ENCODE measurements at places on chromosomes 13 and 19.

DNA sequence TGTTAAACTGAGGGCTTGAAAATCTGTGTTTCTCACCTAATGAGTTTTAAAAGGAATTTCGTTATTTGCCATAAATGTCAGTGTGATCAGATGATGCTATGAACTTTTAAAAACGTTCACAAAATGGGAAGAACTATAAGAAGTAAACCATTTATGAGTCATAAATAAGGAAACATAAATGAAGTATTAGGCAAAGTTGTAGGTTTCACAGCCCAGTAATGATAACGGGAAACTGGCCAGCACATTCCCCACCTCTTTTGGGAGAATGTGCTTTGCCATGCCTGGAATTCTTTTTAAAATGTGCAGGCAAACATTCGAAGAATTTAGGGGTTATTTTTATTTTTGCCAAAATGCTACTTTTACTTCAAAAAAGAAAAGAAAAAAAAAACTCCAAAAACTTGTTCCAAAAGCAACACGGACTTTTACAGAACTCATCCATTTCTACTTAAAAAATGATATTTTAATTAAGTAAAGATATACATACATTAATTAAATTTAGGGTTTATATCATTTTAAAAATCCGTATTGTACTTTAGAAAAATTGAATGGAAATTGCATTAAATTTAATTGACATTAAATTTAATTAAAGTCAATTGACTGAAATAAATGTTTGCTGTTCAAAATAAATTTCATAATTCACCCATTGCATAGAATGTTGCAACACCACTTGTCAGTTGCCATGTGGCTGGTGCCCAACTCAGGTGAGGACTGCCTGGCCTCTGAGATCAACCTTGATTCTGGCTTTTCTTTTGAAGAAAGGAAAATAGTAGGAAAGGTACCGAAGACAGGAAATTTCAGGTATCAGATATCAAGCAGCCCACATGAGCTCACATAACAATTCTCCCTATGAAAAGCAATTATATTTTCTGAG, 1198.5 kb downstream of the EFNB2 start:
- no peak for DNase-seq

GRCh38 chr19:48158210-48158790, 11.8 kb downstream of the LIG1 start:
- no peak for DNase-seq

GRCh38 chr13:36133950-36134626, 2.9 kb upstream of the DCLK1 start:
- DNase-seq, result no peak

DNA sequence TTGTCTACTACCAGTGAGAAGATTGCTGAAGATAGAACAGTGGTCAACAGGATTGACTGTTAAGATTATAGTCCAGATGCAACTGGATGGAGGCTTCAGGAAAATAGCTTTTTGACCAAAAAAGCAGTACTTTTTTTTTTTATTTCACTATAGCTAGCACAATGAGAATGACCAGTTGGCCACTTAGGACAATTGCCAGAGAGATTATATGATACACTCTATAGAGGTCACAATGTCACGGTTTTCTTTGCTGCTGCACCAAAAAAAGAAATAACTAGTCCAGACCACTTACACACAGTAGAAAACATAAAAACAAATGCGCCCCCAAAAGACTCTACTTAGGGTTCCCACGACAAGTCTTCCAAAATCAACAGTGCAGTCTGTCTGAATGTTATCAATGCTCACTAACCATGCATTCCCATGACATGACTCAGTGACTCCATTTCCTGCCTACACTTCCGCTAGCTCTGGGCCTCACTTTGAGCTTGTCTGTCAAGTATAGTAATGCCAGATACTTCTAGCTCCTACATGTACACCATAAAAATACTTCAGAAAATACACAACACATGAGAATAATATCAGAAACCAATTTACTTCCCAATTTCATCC, 209.1 kb upstream of the STARD13 start:
- no peak for DNase-seq

DNA sequence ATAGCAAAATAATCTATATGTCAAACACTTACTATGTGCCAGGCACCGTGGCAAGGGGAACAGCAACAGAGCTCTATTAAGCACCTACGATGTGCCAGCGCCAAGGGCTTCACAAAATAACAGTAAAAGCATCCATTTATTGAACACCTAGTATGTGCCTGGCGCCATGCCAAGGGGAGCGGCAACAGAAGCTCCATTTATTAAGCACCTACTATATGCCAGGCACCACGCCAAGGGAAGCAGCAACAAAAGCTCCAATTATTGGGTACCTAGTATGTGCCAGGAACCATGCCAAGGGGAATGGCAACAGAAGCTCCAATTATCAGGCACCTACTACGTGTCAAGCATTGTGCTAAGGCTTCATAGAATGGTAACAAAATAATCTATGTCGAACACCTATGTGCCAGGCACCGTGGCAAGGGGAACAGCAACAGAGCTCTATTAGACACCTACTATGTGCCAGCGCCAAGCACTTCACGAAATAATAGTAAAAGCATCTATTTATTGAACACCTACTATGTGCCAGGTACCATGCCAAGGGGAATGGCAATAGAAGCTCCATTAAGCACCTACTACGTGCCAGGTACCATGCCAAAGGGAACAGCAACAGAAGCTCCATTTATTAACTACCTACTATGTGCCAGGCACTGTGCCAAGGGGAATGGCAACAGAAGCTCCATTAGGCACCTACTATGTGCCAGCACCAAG, 107.7 kb downstream of the PTPRS start:
- DNase-seq, result no peak
